NCI-H526 (cell line): ENCODE measurements at places on chromosomes 6 and 20.

DNA sequence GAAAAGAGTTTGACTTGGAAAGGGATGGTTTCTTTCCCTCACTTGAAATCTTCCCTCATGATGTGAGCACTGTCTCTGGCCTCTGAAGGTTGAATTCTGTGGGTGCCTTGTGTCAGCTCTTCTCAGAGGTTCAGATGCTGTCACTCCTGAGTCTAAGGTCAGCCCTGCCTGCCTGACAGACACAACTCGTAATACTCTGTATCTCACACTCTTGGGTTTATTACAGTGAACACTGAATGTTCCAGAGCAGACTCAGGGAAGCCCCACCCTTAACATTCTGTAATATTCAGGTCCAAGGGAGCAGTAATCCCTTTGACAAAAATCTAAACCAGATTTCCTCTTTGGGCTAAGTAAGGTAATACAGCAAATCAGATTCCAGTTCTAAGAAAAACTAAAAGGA lies 837.8 kb downstream of the QKI start:
- no peak for DNase-seq

DNA sequence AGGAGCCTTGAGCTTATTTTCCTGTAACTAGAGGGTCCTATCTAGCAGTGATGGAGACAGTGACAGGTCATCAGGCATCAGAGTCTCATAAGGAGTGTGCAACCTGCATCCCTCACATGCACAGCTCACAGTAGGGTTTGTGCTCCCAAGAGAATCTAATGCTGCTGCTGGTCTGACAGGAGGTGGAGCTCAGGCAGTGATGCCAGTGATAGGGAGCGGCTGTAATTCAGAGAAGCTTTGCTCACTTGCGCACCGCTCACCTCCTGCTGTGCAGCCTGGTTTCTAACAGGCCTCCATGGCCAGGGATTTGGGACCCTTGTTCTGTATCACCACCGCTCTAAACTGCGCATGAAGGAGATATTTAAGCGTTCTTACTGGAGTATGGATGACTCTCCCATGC lies 5.3 kb downstream of the KIF25 start:
- no peak for DNase-seq

DNA sequence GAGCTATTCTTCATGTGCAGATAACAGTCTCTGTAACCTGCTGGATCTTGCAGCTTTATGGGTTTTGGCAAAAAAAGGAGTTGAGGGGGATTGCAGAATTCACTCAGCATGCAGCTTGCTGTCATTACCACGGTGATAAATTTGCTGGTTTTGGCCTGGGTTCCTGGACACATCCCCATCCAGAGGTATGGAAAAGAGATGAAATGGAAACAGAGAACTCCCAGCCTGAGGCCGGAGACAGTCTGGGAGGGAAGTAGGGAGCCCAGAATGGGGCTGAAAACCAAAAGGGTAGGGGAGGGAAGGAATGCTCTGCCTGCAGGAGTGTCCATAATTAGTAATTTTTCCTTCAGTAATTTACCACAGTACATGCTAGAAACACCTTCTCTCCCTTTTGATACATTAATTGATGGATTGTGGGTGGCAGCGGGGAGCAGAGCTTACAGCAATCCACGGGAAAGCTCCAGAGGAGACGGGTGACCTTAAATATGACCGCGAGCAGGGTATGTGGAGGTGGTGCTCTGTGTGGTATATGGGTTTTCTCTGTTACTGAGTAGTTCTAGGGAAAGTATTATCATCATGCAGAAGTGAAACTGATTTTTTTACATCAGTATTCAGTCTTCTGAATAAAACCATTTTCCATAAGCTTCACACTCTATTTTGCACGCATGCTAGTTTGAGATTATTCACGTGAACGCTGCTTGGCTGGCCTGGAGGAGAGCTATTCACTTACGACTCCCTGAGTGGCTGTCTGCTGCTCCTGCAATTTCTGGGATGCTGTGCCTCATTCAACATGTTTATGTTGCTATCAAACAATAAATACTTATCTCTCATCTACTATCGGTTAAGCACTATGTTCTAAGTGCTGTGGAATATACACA lies 66.3 kb upstream of the KCNK16 start:
- no peak for DNase-seq

DNA sequence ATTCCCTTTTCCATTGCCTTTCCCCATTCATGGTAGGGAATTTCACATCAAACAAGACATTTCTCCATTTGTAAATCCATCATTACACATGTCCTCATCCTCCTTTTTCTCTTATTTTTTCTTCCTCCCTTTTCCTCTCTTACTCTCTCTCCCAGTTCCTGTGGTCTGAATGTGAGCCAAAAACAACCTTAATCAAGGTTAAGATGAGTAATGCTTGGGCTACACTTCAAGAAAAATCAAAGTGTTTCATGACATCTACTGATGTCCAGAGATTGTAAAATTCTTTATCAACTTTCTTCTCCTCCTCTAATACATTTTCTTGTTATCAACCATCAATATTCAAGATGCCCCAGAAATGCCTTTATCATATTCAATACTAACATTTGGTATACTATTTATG lies 208.0 kb upstream of the PRND start:
- DNase-seq = no peak

DNA sequence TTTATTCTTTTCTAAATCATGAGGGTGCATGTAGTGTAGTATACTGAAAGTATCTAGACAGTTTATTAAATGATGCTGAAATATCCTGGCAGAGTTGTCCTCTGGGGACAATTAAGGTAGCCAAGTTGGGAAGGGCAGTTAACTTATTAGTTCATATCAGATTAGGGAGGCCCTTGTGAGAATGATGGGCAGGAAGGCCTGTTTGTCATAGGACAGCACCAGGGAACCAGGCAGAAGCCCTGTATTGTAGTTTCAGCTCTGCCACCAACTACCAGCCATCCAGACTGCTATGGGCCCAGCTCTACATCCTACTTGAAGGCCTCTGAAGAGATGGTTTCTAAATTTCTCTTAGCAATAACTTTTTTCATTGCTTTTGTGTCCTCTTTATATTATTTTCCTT lies 4.0 kb downstream of the MYLIP start:
- DNase-seq = no peak

- DNase-seq = no peak
Observed at GRCh38 chr20:54131675-54132611, 41.8 kb downstream of the CYP24A1 start.
